Activated effector memory CD4-positive, alpha-beta T cell treated with Interleukin-2 at 50 U/mL for 16 hours (primary cell): ENCODE measurements at places on chromosomes 4 and X.

DNA sequence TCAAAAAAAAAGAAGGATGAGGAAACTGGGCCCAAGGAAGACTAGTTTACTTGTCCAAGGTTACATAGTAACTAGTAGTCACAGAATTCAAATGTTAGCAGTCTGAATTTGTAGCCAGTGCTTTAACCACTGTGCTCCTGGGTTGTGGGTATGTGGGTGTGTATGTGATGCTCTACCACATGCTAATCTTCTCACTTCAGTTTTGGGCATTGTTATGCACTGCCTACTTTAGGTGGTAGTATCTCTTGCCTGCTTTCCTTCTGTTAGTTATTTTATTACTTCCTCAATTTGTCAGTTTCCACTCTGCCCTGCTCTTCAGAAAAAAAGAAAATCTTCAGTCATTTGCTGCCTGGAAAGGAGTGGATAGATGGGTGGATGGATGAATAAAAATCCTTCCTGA, 219.2 kb downstream of the RPA4 start:
- no peak for DNase-seq

DNA sequence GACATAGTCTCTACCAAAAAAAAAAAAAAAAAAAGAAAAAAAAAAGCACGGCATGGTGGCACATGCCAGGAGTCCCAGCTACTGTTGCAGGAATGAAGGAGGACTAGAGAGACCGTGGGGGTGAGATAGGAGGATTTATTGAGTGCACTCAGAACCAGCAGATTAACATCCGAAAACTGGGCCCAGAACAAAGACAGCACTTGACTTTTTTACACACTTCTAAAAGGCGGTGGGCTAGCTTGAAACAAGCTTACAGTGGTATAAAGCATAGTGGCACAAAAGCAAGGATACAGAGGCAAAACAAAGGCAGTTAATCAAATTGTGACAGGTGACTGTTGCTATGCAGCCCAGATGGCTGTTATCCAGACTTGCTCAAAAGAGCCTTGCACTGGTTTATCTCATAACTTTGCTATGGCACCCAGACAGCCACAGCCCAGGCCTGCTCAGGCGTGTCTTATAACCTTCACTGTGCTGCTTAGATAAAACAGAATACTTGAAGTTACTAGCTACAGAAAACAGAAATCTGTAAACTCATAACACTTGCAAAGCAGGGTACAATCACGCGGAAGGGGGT, 9.9 kb upstream of the PI4K2B start:
- DNase-seq, result no peak

GRCh38 chrX:9538544-9539045, 73.7 kb downstream of the TBL1X start:
- no peak for DNase-seq

DNA sequence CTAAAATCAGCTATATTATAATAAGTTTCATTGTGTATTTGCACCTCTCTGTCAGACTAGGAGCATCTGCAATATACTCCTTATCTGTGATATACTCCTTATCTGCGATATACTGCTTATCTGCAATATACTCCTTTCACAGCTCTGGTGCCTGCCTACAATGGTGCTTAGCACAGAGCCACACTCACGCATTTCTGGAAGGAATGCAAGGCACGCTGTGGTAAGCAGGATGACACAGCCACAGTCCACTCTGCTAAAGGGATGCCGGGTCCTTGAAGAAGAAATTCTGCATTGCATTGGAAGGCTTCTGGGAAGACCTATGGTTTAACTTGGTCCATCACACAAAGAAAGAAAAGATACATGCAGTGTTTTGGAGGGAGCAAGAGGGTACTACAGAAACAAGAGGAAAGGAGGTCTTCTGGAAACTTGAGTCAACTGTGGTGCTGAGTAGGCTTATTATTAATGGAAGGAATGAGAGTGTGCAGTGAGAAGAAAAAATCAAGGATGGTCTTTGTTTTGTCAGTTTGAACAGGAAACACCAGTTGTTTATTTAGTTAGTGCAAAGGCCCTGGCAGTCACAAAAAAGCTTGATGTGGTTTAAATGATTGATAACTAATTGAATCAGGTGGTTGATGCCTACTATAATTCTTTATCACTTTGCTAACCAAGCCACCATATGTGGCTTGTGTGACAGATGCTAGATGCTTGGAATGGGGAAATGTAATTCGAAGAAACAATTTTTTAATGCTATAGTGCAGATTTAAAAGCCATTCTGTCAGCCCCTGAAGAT, 342.3 kb downstream of the GRXCR1 start:
- no peak for DNase-seq

DNA sequence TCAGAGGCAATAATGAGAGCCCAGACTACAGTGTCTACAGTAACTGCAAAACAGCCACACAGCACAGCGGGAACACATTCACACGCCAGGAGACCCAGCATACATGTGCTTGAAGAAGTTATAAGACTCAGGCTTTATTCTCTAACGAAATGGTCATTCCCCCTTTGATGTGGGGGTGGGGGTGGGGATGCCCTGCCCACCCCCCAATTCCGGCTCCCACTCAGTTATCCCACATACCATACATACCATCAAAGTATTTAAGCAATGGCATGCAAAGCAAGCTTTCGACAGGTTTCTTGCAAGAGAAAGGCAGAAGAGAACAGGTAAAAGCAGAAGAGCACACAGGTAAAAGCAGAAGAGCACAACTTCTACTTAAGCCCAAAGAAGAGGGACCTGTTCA, 3.6 kb downstream of the MECP2 start:
- DNase-seq, result no peak

- no peak for DNase-seq
These were observed 3.6 kb downstream of the LINC00632 start for GRCh38 chrX:140713174-140713539.

GRCh38 chr4:87093443-87094123, 126.8 kb downstream of the KLHL8 start:
- no peak for DNase-seq

- DNase-seq, result no peak
These were observed 110.1 kb downstream of the PJA1 start for GRCh38 chrX:69055193-69055592.

DNA sequence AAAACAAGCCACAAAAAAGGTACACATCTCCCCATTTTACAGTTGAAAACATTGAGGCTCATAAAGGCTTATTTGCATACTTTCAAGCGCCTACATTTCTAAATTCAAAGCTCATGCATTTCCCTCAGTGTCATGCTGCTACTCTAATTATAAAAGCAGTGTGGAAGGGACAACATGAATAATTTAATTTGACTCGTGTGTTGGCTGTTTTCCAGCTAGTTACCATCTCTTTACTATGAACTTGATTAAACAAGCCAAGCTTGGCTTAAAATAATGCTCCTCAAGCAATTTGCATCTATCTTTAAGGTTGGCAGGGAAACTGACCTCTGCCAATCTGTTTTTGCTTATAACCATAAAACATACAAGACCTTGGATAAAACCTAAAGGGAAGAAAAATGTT, 252.5 kb upstream of the NEIL3 start:
- no peak for DNase-seq

- no peak for DNase-seq
These were observed 48.3 kb upstream of the GUCY1A1 start for GRCh38 chr4:155618183-155618838.
